ENCODE measurements at places on chromosomes 7 and 10.
A peak's percentile ranks its signal among the peaks of the same experiment; 100 is the strongest.

DNA sequence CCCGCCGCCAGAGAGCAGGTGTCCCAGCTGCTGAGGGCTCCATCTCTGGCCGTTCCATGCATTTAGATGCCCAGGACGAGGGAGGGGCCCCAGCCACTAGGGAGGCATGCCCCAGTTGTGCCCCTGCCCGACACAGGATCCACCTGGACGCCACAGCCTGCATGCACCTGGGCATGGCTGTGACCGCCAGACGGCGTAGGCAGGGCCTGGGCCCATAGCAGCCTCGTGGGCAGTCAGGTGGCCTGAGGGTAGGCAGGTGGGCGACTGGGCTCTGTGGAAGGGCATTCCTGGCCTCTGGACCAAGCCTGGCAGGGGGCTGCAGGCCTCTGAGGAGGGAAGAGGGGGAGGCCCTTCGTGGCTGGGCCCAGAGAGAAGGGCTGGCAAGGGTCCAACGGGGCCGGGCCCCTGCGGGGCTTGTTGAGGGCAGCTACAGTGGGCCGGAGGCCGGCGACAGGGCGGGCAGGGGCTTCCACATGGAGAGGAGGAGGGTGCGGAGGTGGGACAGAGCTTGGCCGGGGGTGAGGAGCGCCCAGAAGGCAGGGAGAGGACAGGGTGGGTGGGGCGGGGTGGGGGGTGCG lies 76.0 kb upstream of the NKX6-2 start:
- no peak for DNase-seq

GRCh38 chr10:113517165-113517900 lies 35.5 kb upstream of the HABP2 start:
- DNase-seq: no peak

DNA sequence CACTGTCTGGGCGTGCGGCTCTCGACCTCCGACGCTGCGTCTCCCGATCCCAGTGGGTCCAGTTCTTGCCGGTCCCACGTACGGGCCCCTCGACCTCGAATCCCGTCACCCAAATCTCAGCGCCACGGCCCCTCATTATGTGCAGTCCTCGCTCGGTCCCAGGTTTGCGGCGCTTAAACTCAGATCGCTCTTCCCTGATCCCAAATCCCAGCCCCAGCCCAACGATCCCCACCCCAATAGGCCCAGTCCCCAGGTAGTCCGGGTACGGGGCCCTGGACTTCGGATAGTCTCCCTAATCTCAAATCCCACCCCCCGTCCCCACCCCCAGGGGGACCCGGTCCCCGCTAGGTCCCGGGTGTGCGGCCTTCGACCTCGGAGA lies 666 bp downstream of the HNRNPF start:
- no peak for DNase-seq

DNA sequence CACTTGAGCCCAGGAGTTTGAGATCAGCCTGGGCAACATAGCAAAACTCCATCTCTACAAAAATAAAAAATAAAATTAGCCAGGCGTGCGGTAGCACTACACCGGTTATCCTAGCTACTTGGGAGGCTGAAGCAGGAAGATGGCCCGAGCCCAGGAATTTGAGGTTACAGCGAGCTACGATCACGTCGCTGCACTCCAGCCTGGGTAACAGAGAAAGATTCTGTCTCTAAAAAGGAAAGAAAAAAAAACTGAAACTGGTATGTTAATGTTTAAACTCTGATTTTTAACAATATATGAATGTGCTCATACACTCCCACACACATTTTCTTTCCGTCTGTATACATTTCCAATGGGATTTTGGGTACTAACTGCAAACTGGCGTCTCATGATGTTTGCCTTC lies 140.6 kb upstream of the KMT2E start:
- DNase-seq: peak; percentile 14

DNA sequence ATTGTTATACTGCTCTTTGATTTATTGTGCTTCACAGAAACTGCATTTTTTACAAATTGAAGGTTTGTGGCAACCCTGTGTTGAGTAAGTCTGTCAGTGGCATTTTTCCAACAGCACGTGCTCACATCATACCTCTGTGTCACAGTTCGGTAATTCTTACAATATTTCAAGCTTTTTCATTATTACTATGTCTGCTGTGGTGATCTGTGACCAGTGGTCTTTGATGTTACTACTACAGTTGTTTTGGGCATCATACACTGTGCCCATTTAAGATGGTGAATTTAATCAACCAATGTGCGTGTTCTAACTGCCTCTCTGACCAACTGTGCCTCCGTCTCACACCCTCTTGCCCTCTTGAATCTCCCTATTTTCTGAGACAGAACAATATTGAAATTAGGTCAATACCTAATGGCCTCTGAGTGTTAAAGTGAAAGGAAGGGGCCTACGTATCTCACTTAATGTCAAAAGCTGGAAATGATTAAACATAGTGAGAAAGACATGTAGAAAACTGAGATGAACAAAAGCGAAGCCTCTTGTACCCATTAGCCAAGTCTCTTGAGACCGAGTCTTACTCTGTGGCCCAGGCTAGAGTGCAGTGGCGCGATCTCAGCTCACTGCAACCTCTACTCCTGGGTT lies 20.2 kb upstream of the ASL start:
- peak; percentile 68 for DNase-seq

DNA sequence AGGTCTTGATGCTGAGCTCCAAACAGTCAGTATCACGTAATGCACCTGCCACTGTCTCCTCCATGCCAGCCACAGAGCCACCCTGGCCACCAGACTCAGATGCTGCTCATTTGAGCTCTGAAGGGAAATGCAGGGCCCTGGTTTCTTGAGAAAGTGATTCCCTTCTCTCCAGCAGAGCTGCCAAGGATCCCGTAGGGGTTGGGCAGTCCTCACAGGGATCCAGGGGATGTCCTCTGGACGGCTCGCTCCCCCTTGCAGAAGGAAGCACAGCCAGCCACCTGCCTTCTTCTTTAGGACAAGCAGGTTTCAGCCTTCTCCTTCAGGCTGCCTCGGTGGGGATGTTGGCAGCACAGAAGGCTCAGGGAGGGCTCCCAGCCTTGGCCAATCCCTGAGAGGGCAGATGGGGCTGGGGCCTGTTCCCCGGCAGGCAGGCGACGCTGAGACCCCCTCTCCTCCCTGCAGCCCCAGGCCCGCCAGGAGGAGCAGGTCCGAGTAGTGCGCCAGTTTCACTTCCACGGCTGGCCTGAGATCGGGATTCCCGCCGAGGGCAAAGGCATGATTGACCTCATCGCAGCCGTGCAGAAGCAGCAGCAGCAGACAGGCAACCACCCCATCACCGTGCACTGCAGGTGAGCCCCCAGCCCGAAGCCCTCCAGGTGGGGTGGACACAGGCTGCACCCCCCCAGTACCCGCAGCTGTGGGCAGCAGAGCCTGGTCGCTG lies 48.9 kb downstream of the MKI67 start:
- no peak for DNase-seq

GRCh38 chr7:155545348-155545747 lies 1.0 kb downstream of the CNPY1 start:
- no peak for DNase-seq

DNA sequence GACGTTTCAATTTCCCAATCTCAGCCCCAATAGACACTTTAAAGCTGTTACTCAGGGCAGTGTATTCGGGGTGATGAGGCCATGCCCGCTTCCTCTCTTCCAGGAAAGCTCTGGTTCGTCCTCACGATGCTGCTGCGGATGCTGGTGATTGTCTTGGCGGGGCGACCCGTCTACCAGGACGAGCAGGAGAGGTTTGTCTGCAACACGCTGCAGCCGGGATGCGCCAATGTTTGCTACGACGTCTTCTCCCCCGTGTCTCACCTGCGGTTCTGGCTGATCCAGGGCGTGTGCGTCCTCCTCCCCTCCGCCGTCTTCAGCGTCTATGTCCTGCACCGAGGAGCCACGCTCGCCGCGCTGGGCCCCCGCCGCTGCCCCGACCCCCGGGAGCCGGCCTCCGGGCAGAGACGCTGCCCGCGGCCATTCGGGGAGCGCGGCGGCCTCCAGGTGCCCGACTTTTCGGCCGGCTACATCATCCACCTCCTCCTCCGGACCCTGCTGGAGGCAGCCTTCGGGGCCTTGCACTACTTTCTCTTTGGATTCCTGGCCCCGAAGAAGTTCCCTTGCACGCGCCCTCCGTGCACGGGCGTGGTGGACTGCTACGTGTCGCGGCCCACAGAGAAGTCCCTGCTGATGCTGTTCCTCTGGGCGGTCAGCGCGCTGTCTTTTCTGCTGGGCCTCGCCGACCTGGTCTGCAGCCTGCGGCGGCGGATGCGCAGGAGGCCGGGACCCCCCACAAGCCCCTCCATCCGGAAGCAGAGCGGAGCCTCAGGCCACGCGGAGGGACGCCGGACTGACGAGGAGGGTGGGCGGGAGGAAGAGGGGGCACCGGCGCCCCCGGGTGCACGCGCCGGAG lies 2.6 kb downstream of the GJD4 start:
- DNase-seq: peak; percentile 14

GRCh38 chr10:79298403-79299244 lies 48.6 kb upstream of the PPIF start:
- peak; percentile 87 for DNase-seq

GRCh38 chr7:107998150-107998549 lies 4.8 kb downstream of the LAMB1 start:
- no peak for DNase-seq

- peak; percentile 71 for DNase-seq
Observed at GRCh38 chr7:44184206-44184872, 4.9 kb downstream of the GCK start.

DNA sequence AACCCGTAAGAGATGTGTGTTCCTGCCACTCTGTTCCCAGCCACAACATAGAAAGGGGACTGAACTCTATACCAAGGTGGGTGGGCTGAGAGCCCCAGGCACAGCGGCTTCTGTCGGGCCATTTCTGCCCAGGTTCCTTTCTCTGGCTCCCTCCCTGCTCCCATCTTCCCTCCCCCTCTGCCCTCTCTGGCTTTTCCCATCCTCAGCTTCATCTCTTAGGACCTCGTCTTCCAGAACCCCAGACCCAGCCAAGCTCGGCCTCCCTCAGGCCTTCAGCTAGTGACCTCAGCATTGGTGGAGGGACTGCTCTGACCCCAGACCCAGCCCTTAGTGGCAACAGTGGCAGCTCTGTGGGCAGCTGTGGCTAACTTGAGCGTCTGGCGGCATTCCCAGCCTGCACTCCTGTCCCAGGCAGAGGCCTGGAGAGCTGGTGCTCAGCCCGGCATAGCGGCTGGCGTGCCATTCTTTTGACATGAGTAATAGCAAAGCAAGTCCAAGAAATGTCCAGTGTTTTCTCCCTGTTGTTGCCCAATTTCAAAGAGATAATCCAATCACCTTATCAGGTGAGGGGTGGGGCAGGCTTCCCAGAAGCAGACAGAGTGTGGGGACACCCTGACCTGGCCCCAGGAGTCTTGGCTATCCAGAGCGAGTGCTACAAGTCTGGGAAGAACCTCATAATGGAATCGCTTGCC lies 15.9 kb downstream of the PTPRE start:
- DNase-seq: peak; percentile 91

GRCh38 chr10:31648966-31649365 lies 279.7 kb downstream of the ARHGAP12 start:
- DNase-seq: no peak

DNA sequence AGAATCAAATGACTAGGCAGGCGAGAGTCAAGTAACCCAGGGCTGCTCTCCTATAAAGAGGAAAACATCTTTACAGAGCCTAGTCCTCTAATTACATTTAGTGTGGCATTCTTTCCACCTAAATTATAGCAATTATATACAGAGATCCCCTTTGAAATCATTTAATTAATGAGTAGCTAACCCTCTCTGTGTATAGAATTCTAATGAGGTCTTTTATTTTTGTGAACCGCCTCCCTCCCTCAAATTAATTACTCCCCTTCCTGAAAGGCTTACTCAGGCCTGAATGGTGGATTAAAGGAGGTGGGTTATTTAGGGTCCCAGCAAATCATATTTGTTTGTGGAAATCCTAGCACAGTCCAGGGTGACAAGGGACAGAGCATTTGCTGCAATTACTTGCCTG lies 551.8 kb downstream of the SORCS3 start:
- DNase-seq: no peak

DNA sequence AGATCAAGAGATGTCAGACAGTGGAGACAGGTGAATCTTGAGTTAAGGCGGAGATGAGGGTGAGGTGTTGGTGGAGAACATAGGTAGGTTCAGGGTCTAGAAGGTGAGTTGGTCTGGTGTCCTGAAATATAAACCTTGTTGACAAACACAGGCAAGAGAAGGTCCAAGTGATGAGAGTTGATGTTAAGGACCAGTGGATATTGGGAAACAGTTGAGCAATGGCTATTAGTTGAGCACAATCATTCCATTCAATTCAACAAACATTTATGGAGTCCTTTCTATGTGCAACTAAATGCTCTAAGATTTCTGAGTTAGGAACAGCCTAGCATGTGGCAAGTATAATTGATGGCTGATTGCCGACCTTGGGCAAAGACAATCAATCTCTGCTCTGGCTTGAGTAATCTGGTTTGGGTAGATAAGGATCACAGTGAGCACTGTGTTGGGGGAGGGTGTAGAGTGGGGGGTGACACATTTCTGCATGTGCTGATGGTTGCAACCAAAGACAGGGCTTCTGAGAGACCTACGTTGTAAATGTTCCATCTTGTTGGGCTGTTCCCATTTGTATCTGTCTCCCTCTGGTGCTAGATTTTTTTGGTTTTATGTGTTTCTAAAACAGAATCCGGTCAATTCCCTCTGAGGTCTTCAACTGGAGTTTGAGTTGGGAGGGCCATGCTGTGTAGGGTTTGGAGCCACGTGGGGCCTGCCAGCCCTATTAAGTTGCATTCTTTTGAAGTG lies 201.1 kb downstream of the BAMBI start:
- DNase-seq: no peak

GRCh38 chr10:122393288-122393687 lies 18.8 kb downstream of the PLEKHA1 start:
- no peak for DNase-seq

DNA sequence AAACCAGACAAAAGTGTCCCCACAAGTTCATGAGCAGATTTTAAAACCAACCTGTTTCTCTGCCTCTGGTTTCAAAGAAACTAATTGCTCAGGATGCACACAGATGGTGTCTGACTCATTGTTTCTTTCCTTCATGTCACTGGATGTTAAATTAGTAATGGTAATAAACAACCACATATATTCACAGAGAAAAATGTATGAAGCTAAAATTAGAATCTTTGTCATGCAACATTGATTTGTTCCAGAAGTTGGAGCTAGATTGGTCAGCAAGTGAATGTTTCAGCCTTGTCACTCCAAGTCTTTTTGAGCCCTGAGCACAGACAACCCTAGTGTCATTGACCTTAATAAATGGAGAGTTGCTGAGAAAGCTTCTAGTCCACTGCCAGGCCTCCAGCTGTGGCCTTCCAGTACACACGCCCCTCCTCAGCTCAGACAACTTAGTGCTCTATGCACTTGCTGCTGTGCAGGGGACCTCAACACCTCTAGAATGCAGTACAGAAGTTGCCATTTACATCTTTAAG lies 175.9 kb downstream of the CCDC71L start:
- peak; percentile 45 for DNase-seq

DNA sequence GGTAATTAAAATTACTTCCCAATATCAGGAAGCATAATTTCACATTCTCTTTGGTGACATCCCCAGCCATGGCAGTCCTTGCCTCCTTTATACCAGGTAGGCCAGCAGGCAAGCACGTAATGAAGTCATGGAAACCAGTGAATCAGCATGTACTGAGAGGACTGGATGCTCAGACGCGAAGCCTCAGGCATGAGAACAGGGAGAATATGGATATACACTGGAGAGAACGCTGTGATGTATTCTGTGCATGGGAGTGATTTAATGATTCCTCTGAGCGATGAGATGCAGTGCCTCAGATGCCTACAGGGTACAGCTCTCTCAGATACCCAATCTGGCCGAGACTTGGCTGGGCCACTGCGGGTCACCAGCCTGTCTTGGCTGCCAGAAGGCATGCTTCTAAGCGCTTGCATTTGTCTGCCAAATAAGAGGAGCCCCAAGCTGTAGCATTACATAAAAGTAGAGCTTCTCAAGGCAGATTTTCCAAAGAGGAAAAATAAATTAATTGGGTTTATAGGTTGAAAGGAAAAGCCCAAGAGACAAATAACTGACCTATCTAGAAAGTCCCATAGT lies 238.1 kb downstream of the RELN start:
- DNase-seq: no peak

All from fibroblast of pulmonary artery (primary cell).